ENCODE measurements at places on chromosomes 7 and 10. TPM values are rescaled to one million over a fixed set of nuclear protein-coding genes. Genes with fewer than 3 reads are reported as not detected.

Gene PTCD1
- 2.4 TPM for polyA plus RNA-seq

Gene SPDYE18
- 0.29 TPM for polyA plus RNA-seq

Gene MOGAT3
- polyA plus RNA-seq, result not detected

Gene CFAP58
- 0.58 TPM for polyA plus RNA-seq

Gene C10orf67
- polyA plus RNA-seq, result 0.42 TPM

Gene H2BK1
- not detected for polyA plus RNA-seq

Gene INHBA
- polyA plus RNA-seq, result 2.7 TPM

Gene UTF1
- polyA plus RNA-seq, result not detected

Measured in heart right ventricle (tissue), 16 donors.